ENCODE measurements at places on chromosomes 1 and 21.

GRCh38 chr1:25567710-25568089 is 24.3 kb downstream of the LDLRAP1 start:
- no peak for DNase-seq

- no peak for DNase-seq
Observed at GRCh38 chr1:245550720-245551043, 395.9 kb downstream of the KIF26B start.

DNA sequence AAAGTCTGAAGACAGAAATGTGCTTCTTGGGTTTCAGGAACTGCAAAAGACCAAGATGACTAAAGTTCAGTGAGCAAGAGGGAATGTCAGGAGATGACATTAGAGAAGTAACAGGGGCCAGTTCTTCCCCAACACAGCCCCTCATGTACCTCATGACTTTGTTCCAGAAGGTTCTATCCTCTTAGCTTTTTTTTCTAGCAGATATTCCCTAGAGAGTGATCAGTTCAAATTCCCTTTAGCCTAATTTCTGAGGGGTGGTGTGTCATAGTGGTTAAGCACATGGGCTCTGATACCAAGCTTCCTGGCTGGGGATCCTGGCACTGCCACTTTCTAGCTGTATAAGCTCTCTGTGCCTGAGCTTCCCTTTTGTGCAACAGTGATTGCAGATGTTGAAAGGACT is 108.0 kb downstream of the LBR start:
- DNase-seq: no peak

DNA sequence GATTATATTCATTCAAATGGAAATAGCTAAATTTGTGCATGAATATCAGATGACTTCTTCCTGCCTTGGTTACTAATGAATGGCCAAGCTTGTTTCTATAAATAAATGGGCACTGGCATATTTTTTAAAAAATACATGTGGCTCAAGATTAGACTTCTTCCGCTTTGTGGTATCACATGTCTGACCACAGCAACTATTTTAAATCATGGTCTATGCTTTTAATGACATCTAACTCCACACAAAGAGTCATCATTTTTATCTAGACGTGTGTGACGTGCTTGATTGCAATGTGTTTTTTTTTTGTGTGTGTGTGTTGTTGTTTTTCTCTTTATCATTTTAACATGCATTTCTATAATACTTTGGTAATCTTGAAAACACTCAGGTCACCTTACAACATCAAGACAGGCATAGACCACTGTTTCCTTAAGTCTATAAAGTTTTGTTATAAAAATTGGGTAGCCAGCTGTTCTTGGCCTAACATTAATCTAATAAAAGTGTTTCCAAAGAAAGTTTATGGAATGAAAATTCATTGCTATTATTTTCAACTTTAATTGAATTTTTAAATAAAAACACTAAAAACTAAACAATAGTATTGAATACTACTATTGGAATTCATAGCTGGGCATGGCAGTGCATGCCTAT is 29.5 kb downstream of the RGS1 start:
- no peak for DNase-seq

DNA sequence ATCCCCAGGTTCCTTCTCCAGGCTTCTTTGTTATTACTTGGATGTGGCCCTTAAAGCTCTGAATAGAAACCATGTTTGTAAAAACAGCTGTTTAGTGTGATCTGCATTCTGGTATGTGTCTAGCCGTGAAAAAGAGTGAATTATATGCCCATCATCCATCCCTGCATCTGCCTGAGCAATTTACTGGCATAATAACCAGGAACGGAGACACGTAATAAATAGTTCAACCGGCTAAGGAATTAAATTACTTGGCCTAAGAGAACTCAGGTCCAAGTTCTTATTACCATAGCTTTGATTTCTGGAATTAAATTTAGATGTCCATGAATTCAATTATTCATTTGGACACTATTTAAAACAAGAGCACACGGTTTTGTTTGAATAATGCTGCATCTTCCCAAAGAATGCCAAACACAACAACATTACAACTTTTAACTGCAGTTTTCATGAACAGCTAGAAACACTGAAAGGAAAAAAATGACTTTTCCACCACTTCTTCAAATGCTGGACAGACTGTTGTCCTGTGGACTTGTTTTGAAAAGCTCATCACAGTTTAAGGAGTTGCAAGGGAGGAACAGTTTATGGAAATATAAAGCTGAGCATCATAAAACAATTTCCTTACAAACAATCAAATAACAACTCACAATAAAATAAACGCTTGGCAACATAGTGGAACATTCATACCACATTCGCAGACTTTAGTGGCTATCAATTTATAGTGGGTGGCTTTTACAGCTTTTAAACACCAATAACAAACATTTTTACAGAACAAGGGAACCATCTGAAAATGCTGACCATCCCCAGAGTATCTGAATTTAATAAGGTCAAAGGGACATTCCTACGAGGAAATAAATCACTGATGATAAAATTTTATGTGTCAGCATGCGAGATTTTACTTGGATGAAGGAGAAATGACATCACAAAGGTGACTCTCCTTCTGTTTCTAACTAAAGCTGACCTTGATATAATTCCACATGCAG is 144.7 kb downstream of the APP start:
- DNase-seq: no peak

DNA sequence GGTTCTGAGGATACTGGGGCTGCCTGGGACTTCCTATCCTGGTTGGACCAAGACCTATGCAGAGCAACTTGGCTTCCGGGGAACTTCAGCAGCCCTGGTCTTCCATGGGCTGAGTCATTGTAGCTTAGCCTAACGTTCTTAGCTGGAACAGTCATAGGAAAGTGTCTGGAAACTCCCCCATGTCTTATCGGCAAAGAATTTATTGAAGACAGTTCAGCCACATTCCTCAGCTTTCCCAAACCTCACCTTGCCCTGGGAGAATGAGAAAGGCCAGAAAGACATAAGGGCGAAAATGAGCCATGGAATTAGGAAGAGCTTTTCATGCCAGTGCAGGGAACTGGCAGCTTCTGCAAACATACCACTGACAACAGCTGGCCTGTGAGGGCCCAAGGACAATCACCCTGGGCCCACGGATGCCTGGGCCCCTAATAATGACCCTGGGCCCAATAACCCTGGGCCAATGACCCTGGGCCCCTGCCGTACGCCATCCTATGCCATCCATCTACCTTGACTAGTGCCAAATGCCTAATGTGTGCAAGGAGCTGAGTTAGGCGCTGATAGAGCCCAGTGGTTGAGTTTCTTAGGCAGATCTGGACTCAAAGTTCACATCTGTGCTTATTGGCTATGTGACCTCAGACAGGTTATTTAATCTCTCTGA is 114.4 kb upstream of the GADD45A start:
- no peak for DNase-seq

DNA sequence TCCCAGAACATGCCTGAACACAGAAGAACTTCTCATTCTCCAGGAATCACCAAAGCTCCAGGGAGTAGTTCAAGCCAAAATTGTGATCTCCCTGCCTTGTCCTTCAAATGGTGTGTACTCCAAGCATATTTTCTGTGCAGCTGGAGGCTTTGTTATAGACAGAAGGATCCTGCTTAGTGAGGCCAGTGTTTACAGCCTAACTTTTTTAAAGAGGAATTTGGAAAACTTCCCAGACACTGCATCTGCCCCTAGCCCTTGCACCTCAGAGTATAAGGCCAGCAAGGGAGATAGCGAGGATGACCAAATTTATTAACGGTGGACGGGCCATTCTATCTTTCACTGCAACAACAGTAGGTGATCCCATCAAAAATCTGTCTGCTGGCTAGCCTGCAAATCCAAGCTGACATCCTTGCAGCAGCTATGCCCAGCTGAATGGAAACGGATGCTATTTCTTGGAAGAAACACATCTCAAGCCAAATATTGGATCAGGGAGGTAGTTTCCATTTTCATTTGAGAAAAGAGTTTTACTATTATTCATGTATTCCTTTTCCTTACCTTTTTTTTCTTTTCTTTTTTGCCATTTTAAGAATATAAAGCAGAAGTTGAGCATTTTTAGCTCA is 249.8 kb downstream of the USH2A start:
- DNase-seq: no peak

- no peak for DNase-seq
Observed at GRCh38 chr1:165647970-165648369, 16.9 kb downstream of the MGST3 start.

GRCh38 chr21:45000637-45001133 is 60.9 kb downstream of the SLX9 start:
- DNase-seq: no peak

- DNase-seq: no peak
Observed at GRCh38 chr1:27301052-27301422, 20.9 kb upstream of the TMEM222 start.

GRCh38 chr1:87956750-87957149 is 628.1 kb downstream of the LMO4 start:
- no peak for DNase-seq

DNA sequence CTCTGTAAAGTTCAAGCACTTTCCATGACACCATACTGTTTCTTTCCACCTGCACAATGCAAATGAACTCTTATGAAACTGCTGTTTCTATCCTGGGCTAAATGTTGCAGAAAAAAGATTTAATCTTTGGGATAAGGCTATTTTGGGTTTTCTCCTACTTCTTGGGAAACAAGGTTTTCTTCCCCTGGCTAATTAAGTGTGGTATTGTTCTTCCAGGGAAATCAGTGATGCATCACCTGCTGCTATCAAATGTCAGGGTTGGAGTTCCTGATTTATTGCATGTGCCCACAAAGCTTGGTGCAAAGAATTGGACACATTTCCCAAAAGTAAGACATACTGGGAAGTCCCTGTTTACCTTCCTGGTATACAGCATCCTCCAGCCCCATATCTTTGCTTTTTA is 6.0 kb upstream of the RGS4 start:
- no peak for DNase-seq

All from bone marrow (tissue), 2 donors.